ENCODE measurements at places on chromosomes 11 and 22.

GRCh38 chr22:24952837-24953383 lies 394 bp downstream of the KIAA1671 start:
- peak; percentile 79 for DNase-seq

- peak; percentile 23 for DNase-seq
Measured at GRCh38 chr22:32720924-32721323, 80.6 kb upstream of the TIMP3 start.

- peak; percentile 98 for DNase-seq
Measured at GRCh38 chr22:24270556-24271385, at the start of gene SPECC1L. Gene SPECC1L (plus strand): TSS chr22:24270831. CDS start chr22:24302232, 31,401 bp downstream.

GRCh38 chr11:128901653-128902514 lies 10.7 kb downstream of the KCNJ5 start:
- DNase-seq: no peak

Measured in HuH-7 (cell line).